ENCODE measurements at places on chromosomes 7 and 10.
A peak's percentile ranks its signal among the peaks of the same experiment; 100 is the strongest.

DNA sequence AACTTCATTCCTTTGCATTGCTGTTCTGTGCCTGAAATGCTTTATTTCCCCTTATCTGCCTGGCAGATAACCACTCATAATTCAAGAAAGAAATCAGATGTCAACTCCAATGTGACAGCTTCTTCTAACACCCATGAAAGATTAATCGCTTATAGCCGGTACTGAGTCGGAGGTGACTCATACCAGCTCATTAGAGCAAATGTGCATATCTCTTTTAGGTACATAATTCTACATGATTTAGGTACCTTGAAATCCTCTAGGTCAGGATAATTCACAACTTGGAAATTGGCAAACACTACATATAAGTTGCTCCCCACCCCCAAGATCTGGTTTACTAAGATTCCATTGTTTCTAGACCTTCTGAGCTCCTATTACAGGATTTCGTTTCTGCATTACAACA, 554.4 kb upstream of the SORCS1 start:
- DNase-seq = no peak

DNA sequence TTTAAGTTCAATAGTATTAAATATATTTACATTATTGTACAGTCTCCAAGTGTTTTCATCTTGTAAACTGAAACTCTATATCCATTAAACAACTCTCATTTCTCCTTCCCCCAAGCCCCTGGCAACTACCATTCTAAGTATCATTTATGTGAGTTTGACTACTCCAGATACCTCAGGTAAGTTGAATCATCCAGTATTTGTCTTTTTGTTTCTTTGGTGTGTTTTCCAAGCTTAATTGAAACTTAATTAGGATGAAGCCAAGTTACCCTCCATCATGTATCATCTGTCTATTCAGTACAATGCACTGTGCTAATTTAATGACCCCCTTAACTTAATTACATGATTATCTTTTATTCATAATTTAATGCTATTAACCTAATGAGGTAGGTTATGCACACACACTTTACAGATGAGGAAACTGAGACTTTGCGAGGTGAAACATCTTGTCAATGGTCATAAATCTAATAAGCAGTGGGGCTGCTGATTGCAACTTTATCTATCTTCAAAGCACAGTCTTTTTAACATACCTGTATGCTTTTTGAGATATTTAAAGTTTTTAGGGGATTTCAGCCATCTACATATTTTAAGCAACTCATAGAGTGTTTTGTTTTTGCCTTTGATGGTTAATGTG, 663 bp downstream of the MACC1 start:
- peak; percentile 49 for DNase-seq

GRCh38 chr7:23530405-23530804, 1.4 kb downstream of the TRA2A start:
- DNase-seq = peak; percentile 72

GRCh38 chr7:30700941-30701340, 18.7 kb upstream of the CRHR2 start:
- no peak for DNase-seq

DNA sequence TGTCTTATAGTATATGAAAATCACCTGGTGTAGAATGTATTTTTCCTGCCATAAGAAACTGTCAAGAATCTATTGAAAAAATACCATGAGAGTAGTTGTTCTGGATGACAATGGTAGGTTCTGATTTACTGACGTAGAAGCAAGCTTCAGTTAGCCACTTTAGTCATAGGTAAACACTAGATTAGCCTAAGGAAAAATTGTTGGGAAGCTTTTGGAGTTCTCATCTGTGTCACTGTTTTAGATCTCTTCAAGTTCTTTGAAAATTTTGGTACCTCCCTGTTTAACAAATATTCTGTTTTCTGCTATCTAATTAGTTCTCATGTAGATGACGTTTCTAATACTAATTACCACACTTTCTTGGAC, 131.8 kb downstream of the ADK start:
- no peak for DNase-seq

DNA sequence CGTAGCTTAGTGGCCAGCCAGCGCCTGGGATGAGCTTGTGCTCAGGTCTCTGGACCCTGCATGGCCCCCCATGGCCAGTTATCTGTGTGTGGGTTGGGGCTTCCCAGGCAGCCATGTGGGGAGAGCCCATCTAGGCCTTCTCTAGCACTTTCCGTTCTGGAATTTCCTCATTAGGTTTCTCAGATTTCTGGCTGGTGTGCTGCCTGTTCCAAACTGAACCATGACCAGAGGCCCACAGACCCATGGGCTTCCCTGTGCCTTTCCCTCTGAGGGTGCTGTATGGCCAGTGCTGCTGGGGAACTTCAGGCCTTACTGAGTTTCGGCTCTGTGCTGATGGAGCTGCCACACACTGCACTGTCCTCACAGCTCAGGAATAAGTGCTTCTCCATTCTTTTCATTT, 50.2 kb downstream of the SHH start:
- DNase-seq = no peak

DNA sequence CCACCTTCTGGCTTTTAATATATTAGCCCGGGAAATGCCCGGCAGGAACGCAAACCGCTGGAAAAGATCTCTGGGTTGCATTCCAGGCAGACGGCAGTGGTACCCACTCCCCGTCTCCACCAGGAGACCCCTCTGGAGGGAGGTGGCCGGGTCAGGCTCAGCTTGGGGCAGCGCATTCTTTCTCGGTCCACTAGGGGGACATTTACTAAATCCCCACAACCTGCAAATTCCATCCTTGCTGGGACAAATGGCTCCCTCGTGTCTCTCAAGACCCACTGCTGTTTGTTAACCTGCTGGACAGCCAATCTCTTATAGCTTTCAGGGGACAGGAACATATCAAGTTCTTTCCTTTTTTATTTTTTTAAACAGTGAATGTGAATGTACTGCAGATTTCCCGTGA, 45.8 kb upstream of the CARD11 start:
- peak; percentile 10 for DNase-seq

DNA sequence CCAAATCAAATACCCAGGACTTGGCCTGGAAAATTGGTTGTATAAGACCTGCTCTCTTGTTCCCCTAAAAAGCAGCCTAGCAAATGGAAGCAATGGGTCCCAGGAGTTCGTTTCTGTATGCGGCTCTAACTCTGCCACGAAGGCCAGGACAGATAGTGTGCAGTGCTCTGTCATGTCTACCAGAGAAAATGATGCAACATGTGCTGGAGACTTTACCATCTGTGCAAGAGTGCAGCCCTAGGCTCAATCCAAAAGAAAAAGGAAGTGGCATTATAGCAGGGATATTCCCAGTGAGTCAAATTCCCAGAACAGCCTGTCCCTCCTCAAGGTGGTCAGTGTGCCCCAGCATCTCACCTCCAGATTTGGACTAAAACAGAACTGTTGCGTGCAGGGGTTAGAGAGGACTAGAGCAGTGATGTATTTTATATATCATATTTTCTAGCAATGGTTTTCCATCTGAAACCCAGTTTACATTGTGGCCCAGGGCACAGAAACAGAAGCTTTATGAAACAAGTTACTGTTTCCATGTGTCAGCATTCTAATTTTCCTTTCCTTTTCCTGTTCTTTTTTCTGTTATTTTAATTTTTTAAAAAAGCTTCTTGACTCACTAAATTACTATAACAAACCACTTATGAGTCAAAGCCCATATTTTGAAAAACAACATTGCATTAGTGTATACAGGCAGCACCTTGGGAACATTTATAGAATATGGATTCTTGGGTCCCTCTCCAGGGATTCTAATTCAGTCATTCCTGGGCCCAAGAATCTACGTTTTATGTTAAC, 311.2 kb downstream of the RNLS start:
- no peak for DNase-seq

All from erythroblast (primary cell).